Prostate gland (tissue), 2 donors: ENCODE measurements at places on chromosomes 4 and X. TPM values are rescaled to one million over a fixed set of nuclear protein-coding genes. Genes with fewer than 3 reads are reported as not detected.
A peak's percentile ranks its signal among the peaks of the same experiment; 100 is the strongest.

DNA sequence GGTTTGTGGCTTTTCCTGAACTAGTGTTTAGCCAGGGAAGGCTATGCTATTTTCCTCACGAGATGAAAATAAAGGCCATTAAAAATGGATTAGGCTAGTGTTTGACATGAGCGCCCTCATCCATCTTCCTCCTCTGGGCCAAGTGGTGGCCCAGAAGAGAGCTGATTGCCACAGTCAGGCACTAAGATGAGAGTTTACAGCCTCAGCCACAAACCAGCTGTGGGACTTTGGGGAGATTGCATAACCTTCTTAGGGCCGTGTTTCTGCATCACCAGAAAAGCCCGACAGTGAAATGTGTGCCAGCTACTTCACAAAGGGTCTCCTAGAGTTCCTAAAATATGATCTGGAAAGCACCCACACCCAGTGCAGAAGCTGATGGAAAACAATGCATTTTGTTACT lies 42.3 kb upstream of the LNX1 start:
- DNase-seq = no peak

Gene ARL9
- 0.68 TPM for total RNA-seq

DNA sequence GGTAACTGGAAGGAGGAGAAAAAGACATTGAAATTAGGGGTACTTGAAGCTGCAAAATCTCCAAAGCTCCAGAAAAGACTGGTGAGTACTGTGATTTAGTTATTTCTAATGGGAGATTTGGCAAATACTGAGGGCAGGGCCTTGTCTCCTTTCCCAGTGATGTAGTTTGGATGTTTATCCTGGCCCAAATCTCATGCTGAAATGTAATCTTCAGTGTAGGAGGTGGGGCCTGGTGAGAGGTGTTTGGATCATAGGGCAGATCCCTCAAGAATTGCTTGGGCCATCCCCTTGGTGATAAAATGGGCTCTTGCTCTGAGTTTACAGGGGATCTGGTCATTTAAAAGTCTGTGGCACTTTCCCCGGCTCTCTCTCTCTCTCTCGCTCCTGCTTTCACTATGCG lies 33.1 kb upstream of the GK start:
- DNase-seq = no peak

GRCh38 chrX:49230500-49231232 lies 2.5 kb downstream of the CACNA1F start:
- DNase-seq = peak; percentile 4

Gene CYBB
- total RNA-seq = 7.2 TPM

DNA sequence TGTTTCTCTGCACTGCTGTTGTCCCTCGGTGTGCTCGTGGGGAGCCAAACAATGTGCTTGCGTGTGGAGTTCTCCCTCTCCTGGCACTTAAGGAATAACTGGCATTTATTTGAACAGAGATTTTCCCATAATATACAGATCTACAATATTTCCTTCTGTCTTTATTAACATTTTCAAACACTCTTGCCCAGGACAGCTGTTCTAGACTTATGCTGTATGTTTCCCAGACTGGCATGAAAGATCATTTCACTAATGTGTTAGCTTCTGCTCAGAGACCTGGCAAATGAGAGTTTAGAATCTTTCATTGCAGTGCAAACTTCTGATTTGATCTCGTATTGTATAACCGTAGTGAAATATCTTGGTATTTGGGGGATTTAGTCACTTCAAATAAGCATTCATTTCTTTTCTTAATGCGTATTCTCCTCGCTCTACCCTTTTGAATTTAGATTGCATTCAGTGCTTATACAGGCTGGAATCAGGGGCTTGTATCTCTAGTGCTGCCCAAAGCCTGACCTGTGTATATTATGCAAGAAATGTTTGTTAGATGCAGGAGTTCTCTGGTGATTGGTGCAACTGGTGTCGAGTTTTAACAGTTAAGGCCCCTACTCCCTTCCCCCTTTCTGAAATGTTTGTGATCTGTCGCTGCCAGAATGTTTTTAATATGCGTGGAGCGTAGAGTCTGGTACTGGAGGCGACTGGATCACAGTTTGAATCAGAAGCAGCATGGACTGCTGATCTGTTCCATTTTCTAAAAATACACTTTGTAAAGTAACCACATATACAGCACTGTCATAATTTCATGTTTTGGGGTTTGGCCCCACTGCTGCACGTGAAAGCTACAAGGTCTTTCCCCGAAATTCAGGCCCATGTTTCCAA lies 326.3 kb downstream of the ARHGAP10 start:
- no peak for DNase-seq

Gene FRG2
- total RNA-seq = not detected

DNA sequence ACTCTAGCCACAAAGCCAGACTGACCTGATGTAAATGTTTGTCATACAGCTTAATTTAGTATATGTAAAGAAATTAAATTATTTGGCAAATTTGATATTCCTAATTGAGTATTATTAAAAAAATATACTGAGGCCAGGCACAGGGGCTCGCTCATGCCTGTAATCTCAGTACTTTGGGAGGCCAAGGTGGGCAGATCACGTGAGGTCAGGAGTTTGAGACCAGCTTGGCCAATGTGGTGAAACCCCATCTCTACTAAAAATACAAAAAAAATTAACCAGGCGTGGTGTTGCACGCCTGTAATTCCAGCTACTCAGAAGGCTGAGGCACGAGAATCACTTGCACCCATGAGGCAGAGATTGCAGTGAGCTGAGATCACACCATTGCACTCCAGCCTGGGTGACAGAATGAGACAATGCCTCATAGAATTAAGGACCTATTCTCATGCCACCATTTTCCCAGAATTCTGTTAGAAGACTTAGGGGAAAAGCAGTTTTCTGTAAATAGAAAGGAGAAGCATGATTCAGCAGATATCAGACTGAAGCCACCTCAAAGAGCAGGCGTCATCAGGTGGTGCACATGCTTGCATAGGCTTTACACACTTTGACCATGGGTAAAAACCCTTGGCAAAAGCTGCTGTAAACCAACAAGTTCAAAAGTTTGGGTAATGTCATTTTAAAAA lies 6.1 kb downstream of the UBQLN2 start:
- no peak for DNase-seq

GRCh38 chr4:15238720-15239119 lies 189.1 kb upstream of the C1QTNF7 start:
- DNase-seq = no peak

DNA sequence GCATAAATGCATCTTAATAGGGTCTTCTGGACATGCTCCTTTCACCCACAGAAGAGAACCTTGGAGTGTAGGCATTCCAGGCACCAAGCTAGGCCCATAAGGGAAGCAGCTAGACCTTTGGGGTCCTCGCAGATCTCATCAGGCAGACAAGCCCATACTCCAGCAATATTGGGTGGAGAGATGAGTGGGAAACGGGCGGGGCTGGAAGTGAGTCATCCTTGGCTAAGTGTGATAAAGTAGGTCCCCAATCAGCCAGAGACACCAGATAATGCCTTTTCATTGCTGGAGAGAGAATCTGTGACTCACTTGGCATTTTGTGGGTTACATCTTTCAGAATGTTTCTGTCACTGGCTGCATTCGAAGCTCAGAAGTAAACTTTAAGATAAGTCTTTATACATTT lies 133.3 kb upstream of the MBNL3 start:
- no peak for DNase-seq

- no peak for DNase-seq
Observed at GRCh38 chr4:165738571-165738970, 134.5 kb upstream of the TLL1 start.

DNA sequence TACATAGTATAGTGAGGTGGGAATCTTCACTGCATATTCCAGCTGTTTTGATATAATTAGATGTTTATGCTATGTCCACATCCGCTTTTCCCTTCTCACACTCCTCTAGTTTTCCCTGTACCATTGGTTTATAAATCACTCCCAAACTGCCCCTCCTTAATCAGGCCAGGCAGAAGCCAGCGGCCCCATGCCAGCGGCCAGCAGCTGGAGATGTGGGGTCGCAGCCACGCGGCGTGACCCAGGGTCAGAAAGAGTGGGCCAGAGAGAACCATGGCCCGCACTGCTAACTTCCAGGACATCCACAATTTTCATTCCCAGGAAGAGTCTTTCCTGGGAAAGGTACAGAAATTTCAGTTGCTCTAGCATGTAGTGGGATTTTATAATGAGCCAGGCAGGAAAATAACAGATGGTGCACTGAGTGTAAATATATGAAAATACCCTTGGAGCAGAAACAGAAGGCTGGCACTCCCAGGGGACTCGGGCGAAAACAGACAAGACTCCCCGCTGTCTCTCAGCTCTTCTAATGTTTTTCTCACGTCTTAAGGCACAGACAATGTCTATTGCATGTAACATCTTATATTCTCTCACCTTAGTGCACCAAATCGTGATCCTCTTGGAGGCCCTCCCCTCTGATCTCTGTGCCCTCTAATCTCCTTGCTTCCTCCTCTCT lies 145.9 kb upstream of the ZFP42 start:
- DNase-seq = no peak

Gene XG
- total RNA-seq = 6.9 TPM

DNA sequence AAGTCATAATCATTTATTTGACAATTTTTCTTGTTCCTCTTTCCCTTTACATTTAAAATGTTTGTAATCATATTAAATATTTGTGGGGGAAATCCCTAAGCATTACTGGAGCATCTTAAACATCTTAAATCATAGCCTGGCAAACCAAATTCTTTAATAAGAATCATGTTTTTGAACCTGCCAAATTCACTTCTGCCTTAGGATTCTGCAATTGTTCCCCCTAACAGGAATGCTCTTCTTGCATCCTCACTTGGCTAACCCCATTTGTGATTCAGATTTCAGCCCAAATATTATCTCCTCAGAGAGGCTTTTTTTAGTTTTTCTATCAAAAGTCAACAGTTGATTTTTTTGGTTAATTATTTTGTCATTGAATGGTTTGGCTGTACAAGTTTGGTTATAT lies 241.1 kb downstream of the MAPK10 start:
- DNase-seq = no peak

- no peak for DNase-seq
Observed at GRCh38 chr4:179768996-179769395, 2326.8 kb upstream of the AGA start.

GRCh38 chr4:177699365-177700213 lies 257.4 kb upstream of the AGA start:
- no peak for DNase-seq

DNA sequence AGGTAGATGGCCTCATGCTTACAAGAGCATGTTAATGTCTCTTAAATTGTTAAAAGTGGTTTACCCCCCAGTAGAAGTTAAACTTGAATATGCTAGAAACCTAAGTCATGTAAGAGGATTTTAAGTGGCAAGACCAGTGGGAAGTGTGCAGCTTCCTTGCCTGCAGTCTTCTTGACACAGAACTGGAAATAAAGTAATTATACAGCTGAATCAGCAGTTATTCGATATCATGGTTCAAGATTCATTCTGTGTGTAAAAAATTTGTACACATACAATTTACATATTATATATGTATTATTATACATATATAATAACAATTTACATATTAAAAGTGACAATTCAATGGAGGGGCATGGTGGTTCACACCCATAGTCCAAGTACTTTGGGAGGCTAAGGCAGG lies 24.1 kb downstream of the UGT2B4 start:
- DNase-seq = no peak

DNA sequence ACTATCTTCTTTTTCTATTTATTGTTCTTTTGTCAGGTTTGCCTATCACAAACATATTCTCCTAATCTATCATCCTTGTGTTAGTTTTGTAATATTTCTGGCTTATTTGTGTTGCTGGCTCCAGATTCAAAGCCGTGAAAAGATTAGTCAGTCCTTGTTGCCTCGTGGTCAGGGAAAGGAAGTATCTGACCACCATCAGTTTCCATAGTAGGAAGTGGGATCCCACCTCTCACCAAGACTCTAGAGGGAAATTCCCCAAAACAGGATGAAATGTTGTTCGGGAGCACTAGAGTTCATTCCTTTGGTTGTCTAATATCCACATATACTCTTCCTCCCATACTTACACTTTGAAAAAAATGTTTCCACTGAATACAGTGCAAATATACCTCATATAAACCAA lies 131.0 kb upstream of the HUWE1 start:
- DNase-seq = no peak

Gene GAGE12F
- total RNA-seq = 2.3 TPM

Gene AREG
- 17.1 TPM for total RNA-seq

Gene RHOXF1
- not detected for total RNA-seq

Gene FAM3A
- 72.7 TPM for total RNA-seq

Gene TLR8
- total RNA-seq = 0.18 TPM

DNA sequence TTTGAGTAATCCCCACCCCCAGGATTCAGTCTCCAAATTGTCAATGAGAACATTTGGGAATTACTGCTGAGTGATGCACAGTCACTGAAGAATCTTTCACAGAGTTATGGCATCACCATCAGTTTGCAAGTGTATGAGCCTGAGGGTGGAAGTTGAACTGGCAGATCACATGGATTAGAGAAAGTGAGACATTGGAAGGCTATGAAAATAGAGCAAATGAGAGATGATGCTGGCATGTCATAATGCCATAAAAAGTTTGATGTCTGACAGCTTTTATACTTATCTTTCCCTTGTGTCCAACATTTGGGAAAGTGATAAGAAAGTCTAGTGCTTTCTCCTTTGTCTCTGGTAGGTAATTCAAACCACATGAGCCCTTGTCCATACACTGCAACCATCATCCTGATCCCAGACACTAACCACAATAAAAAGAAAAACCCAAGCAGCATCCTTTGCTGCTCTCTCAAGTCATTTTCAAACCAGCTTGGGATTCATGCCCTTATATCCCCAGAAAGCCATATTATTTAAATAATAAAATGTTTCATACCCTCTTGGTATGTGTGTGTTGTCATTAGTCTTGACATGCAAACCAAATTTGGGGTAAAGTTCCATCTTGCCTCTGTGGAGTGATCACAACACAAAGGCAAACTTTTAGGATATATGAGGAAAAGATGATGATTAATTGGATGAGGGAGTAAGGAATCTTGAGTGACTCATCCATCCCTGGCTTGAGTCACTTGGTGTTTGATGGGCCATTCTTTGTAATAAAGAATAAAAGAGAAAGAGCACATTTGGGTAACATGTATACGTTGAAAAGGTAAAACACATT lies 438.9 kb downstream of the GRXCR1 start:
- no peak for DNase-seq

- no peak for DNase-seq
Observed at GRCh38 chrX:72268597-72269365, 8.3 kb downstream of the RPS4X start.

Gene ALG13
- 131 TPM for total RNA-seq

- DNase-seq = no peak
Observed at GRCh38 chr4:184039963-184040383, 134.9 kb downstream of the STOX2 start.

DNA sequence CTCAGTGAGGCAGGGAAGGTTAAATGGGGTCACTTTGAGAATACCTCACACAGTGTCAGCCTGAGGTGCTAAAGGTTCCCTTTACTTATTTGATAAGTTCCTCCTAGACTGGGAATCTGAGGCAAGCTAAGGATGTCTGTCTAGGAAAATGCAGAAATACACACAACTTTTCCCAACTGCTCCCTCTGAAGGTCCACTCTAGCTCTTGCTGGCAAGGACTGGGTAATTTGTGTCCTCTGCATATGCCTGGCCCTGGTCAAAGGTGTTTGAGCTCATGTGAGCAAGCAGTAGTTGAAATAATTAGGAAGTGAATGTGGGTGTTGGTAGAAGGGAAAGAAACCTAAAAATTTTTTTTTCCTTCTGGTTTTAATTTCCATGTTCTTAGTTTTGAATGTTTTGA lies 21.3 kb downstream of the TXLNG start:
- no peak for DNase-seq
